ENCODE measurements at places on chromosomes 12 and 14.

- no peak for DNase-seq
These were observed 34.4 kb upstream of the PSMA6 start for GRCh38 chr14:35257809-35258208.

GRCh38 chr12:10001171-10001776 lies 2.4 kb upstream of the CLEC1B start:
- no peak for DNase-seq

DNA sequence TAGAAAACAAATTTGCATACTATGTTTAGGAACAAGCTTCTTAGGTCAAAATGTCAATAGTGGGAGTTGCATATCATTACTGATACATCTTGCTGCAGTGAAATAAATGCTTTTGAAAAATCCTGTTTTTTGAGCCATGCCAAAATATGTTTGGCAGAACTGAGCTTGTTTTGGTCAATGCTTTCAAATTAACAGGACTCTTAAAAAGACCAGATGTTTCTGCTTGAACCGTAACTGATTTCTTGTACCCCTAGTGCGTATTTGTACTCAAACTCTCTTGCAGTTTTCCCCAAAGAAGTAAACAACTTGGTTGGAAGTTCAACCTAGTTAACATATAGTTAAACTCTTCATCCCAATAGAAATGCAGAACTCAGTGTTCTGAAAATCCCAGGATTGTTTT lies 3.4 kb downstream of the TRHDE start:
- no peak for DNase-seq

DNA sequence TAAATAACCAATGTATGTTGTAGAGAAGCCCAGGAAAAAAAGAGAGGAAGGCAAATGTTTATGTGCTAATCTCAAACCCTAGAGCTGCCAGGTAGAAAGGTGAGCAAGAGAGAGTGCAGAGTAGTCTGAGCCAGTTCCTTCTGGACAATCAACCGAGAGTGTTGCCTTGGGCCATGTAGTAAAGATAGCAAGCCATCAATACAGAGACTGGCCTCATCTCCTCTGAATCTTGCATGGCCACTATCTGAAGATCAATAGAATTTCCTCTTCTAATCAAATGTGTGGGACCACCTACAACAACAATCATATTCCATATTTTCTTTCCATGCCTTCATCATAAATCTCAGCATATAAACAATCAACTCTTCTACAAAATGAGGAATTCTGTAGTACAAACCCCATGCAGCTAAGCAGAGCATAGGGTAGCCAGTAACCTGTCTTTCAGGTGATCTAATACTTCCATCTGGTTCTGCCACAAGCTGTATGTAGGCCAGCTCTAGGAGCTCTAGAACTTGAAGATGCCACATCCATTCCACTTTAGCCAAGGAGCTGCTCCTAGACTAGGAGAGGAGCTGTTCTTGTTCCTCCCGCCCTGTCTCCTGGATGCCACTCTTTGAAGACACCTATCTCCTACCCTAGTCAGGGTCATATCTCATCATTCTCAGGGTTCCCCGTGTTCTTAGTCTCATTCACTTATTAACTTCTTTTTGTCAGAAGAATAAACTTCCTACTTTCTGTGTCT lies 75.8 kb upstream of the SLC38A4 start:
- DNase-seq: no peak

GRCh38 chr12:31922341-31923062 lies 36.7 kb upstream of the RESF1 start:
- DNase-seq: no peak

DNA sequence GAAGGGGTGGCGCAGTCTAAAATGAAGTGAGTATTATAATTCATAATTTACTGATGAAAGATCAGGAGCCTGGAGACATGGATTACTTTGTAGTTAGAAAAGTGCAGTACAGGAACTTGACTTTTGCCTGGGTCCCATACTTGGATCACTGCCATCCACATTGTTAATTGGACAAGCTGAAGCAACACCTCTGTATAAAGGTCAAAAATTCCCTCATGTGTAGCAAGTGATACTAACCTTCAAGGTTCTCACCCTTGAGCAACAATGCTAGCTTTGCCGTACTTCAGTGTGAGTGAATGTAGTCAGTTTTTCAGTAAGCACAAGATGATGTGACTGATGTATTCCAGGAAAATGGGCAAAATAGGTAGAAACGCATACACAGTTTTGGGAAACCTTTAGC lies 44.6 kb upstream of the PLBD1 start:
- DNase-seq: no peak

GRCh38 chr12:67968321-67968720 lies 20.9 kb upstream of the IFNG-AS1 start:
- no peak for DNase-seq

- DNase-seq: no peak
These were observed 18.6 kb downstream of the APOBEC1 start for GRCh38 chr12:7647071-7647470.

DNA sequence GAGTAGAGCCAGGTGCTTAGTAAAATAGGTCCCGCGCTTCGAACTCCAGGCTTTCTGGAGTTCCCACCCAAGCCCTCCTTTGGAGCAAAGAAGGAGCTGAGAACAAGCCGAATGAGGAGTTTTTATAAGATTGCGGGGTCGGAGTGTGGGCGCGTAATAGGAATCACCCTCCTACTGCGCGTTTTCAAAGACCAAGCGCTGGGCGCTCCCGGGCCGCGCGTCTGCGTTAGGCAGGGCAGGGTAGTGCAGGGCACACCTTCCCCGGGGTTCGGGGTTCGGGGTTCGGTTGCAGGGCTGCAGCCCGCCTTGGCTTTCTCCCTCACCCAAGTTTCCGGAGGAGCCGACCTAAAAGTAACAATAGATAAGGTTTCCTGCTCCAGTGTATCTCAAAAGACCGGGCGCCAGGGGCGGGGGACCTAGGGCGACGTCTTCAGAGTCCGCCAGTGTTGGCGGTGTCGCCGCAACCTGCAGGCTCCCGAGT lies 3.6 kb downstream of the SSTR1 start:
- no peak for DNase-seq

- DNase-seq: peak; percentile 93
These were observed at the start of gene SRRM4 for GRCh38 chr12:118981285-118982211. SRRM4 (plus strand) TSS chr12:118981541; CDS start chr12:118981883, 342 bp downstream.

- DNase-seq: no peak
These were observed 239.2 kb downstream of the ADGRD1 start for GRCh38 chr12:131192951-131193350.

DNA sequence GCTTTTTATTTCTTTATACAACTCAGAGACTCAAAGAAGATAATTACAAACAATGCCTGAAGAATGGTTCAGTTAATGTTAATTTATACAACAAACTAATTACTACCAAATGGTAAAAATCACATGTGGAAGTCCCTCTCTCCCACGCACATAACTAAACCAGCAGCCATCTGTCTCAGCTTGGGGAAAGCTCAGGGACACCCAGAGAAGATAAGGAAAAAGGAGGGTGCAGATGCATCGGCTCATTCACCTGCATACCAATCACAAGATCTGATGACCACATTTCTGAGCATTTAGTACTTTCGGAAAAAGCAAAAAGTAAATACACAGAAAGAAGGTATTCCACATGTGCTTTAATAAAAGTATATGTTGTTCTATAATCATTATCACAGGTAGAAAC lies 136.3 kb downstream of the SOX5 start:
- peak; percentile 9 for DNase-seq

- DNase-seq: no peak
These were observed 9.6 kb upstream of the KRT80 start for GRCh38 chr12:52201451-52201839.
